ENCODE measurements at places on chromosomes 1 and 21. TPM values are rescaled to one million over a fixed set of nuclear protein-coding genes. Genes with fewer than 3 reads are reported as not detected.

FAM163A gene
- 0.30 TPM for total RNA-seq

CCDC27 gene
- not detected for total RNA-seq

HORMAD1 gene
- not detected for total RNA-seq

HNRNPCL4 gene
- not detected for total RNA-seq

TPTE gene
- not detected for total RNA-seq

TMEM200B gene
- total RNA-seq: 0.92 TPM

HHAT gene
- 3.2 TPM for total RNA-seq

CFHR4 gene
- not detected for total RNA-seq

DNA sequence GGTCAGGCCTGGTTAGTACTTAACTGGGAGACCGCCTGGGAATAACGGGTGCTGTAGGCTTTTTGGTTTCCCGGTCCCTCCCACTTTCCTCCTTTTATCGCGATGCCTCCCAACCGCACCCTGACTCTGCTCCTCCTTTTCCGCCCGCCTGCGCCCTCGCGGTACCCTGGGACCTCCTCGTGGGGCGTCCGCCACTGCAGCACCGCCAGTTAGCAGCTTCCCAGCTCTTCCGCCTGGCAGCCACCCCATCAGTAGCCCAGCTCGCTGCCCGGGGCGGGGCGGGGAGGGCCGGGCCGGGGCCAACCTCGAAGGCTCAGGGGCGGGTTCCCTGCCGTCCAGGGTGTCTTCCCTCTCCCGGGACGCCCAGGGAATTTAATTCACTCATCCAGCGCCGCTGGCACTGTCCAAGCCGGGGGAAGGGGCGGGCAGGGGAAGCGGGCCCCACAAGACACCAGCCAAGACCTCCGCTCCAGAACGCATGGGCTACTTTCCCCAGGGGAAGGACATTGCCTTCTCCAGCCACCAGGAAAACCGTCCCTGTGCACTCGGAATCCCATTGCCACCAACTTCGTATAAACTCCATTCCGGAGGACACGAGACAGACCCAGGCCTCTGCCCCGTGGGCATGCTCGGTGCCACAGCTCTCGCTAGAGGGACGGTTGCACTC, 2.0 kb upstream of the ZNF678 start:
- DNase-seq: no peak

GRCh38 chr1:204726478-204726877, 40.9 kb upstream of the LRRN2 start:
- no peak for DNase-seq

GRCh38 chr21:31520561-31521098, 138.9 kb upstream of the SOD1 start:
- no peak for DNase-seq

GRCh38 chr1:51192213-51192843, 43.7 kb upstream of the RNF11 start:
- DNase-seq: peak; percentile 20

- DNase-seq: no peak
Observed at GRCh38 chr1:25774921-25775771, 24.8 kb upstream of the SELENON start.

DNA sequence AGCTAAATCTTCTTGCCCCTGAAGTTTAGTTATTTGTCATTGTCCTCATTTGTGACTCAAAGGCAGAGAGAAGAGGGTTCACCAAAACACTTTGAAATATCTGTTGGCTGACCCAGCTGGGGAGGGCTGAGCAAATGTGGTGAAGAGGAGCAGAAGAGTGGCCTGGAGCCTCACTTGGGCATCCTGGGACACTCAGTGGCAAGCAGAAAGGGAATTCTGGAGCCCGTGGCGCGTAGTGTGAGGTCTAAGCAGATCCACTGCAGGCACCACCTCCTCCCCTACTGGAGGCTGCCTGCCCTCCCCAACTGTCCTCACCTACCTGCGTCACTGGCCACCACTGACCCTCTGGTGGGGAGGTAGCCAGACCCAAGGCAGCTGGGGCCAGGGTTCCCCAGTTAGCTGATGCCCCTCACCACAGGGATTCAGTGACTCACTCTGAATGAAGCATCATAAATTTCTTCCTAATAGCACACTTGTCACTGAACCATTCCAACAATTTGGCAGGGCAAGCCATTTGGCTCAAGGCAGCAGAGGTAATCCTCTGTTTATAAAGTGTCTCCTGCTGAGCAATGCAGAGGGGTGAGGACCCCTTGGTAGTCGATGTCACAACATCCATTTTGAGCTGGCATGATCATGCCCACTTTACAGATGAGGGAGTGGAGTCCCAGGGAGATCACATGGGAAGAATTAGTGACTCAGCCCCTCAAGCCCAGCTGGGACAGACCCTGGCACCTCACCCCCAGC, 80.3 kb downstream of the NENF start:
- no peak for DNase-seq

- no peak for DNase-seq
Observed at GRCh38 chr1:63829349-63830327, 55.8 kb downstream of the ROR1 start.

- DNase-seq: no peak
Observed at GRCh38 chr1:93323185-93323820, 22.4 kb upstream of the DR1 start.

DNA sequence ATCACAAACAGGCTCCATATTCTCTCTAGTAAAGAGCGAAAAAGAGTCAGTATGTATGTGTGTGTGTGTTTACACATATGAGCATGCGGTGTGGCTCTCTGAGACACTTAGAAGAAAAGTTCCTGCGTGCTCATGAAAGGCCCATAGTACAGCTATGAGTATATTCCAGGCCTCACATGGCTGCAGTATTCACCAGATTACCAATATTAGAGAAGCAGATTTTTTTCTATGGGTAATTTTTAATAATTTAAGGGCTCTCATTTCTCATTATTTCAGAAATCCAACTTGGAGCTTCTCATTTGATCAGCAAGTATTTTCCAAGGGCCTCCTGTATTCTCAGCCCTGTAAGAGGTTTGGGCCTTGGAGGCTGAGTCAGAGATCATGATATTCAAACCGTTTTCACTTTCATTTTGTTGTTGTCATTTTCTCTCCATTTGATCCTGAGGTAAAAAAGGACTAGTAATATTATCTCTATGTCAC, 232.9 kb upstream of the SGIP1 start:
- no peak for DNase-seq

GRCh38 chr21:43355925-43356289, 71.0 kb downstream of the SIK1 start:
- no peak for DNase-seq

- peak; percentile 42 for DNase-seq
Observed at GRCh38 chr1:43545695-43546387, 15.2 kb downstream of the PTPRF start.

- DNase-seq: no peak
Observed at GRCh38 chr1:159775716-159776115, 5.0 kb upstream of the DUSP23 start.

GRCh38 chr1:236397173-236397759, 3.2 kb downstream of the EDARADD start:
- no peak for DNase-seq

DNA sequence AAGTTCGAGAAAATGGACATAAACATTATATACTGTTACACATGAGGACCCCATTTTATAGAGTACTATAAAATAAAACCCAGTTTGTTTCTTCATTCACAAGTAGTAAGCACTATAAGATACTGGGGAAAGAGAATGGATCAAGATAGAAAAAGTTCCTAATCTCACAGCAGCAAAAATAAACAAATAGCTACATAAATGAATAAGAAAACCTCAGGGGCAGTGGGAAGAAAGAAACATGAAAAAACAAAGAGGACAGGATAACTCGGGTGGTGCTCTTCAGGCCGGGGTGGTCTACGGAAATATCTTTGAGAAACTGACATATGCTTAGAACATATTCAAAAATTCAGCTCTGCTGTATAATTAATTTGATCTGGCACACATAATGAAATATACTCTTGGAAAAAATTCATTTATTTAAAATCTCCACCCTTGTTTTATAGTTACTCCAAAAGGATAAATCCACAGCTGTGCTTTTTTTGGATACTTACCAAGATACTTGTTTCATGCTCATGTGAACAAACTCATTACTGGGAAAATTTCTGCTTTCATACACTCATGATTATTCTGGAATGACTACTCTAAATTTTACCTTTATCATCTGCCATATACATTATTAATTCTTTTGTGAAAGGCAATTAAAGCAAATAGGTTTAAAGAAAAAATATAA, 20.0 kb downstream of the CEP170 start:
- DNase-seq: no peak

- DNase-seq: peak; percentile 40
Observed at GRCh38 chr1:246798606-246799496, 74.6 kb downstream of the SCCPDH start.

GRCh38 chr1:2448098-2448445, 28.0 kb upstream of the PLCH2 start:
- no peak for DNase-seq

DNA sequence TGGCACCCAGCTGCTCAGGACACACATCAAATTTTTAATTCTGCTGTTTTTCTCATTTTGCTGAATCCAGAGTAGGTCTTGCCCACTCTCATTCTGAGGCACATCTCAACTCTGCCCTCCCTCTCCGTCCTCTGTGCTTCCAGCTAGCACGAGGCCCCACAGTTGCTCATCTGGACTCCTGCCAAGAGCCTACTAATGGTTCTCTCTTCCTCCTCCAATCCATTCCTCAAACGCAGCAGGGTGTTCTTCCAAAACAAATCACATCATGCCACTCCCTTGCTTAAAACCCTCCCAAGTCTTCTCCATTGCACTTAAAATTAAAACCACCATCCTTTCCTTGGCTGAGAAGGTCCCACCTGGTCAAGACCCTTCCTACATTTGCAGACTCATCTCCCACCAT, 49.8 kb upstream of the SCAF4 start:
- no peak for DNase-seq
